ENCODE measurements at places on chromosomes 16 and 17.

DNA sequence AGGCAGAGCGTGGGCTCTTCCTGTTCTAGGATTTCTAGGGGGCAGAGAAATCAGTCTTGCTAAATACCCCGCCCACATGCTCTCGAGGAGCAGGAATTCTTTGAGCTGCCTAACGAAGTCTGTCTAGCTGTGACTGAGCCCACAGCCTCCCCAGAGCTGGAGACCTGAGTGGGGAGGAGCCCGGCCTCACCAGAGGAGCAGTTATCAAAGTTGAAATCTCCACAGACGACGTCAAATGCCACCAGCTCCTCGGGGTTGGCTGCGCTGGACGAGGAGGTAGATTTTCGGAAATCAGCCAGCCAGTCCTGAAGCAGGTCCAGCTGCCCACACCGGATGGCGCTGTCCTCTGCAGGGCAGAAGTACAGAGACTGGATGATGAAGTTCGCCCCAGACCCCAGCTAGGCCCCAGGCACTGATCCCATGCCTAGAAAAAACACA lies 53.8 kb downstream of the PRMT7 start:
- no peak for DNase-seq

DNA sequence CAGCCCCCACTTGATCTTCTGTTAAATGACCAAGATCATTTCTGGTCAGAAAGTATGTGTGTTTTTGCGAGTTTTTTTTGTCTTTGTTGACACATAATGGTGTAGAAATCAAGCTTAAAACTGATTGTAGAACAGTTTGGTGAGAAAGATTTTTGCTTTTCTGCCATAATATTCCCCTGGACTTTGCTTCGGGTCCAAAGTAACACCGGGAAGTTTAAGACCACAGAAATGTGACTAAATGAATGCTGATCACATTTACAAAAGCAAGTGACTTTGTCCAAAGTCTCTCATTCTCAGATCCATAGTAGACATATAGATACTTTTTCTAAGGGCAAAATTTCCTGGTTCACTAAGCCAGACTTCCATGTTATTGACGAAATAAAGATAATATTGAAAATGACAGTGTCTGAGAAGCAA lies 2.6 kb downstream of the FAM20A start:
- DNase-seq, result no peak

DNA sequence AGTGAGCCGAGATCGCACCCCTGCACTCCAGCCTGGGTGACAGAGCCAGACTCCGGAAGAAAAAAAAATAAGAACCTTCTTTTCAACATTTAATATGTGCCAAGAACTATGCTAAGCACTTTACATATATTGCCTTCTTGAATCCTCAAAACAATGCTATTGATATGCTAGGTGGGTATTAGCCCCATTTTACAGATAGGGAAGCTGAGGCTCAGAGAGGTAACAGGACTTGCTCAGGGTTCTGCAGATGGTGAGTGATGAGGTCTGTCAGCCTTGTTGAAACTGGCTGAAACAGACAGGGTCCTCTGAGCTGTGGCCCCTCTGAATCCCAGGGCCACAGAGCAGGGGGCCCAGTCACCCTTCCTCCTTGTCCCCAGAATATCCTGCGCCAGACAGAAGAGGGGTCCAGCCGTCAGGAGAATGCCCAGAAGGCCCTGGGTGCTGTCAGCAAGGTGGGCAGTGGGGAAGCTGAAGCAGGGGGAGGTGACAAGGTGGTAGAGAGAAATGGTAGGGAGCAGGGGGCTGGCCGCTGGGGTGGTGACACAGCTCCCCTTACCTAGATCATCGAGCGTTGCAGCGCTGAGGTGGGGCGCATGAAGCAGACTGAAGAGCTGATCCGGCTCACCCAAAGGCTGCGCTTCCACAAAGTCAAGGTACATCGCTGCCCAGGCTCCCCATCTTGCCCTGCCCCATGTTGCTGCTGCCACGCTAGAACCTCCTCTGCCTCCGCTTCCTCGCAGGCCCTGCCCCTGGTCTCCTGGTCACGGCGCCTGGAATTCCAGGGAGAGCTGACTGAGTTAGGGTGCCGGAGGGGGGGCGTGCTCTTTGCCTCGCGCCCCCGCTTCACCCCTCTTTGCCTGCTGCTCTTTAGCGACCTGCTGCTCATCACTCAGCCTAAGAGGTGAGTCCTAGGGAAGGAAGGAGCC lies 8.2 kb downstream of the ARHGEF15 start:
- no peak for DNase-seq

DNA sequence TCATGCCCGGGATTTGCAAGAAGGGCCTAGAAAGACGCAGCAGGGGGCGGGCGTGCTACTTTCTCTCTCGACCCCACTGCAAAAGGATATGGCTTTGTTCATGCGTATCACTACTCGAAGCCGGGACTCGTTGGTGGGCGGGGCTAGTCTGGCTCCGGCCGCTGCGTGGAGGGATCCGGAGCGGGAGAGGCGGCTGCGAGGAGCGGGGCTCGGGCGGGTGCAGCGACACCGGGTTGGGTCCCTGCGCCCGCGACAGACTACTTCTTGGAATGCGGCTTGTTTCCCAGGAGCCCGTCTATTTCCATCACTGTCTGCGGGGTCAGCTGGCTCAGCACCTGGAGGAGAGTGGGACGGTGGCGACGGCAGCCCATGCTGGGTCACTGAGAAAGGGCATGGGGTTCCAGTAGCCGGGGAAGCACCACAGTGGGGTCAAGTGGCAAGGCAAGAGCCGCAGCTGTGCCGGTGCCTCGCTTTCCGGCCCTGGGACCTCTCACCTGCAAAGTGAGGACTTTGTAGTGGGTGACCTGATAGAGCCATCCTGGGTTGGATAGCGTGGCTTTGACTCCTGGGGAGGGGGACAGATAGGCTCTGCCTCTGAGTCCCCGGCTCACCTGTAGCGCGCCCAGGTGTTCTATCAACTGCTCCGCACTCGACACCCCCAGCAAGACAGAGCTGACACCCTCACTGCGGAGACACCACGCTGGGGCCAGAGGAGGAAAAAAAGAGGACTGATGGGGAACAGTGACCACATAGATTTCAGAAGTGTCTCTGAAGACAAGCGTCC lies 6.6 kb downstream of the KCNAB3 start:
- peak; percentile 86 for DNase-seq

DNA sequence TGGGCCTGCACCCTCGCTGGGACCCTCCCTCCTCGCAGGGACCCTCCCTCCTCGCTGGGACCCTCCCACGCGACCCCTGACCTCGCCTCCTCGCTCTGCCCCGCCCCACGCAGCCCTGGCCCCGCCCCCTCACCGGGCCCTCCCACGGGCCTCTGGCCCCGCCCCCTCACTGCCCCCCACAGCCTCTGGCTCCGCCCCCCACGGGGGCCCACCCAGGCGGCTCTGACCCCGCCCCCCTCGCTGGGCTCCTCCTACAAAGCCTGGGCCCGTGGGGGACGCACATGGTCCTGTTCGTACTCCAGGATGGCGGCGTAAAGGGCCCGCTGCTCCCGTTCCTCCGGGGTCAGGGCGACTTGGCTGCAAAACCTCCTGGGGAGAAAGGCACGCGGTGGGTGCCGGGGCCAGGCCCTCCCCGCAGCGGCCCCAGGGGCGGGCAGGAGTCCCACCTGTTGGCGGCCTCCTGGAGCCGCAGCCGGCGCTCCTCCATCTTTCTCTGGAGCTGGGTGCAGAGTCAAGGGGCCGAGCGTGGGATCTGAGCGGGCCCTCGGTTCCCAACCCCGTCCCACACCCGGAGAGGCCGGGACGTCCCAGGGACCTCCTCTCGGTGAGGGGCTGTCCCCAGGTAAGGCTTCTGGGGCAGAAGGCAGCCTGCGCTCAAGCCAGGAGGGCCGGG lies 9.0 kb downstream of the VPS9D1 start:
- peak; percentile 51 for DNase-seq

- DNase-seq, result no peak
These were observed 634.8 kb downstream of the KCNJ2 start for GRCh38 chr17:70804161-70804560.

DNA sequence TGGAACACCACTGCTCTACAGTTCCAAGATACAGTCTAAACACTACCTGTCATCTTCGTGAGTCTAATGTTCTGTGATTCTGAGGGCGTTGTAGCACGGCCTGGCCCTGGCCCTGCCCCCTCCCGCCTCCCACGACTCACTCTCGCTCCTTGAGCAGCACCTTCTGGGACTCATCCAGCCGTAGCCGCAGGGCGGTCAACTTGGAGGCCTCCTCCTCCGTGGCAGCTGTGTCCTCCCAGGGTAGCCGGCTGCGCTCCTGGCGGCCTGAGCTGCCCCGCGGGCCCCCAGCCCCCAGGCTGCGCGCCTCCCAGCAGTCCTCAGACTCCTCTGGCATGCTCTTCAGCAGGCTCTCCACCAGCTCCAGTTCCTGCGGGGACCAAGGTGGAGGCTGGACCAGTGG lies 10.6 kb downstream of the CCDC102A start:
- DNase-seq, result no peak

DNA sequence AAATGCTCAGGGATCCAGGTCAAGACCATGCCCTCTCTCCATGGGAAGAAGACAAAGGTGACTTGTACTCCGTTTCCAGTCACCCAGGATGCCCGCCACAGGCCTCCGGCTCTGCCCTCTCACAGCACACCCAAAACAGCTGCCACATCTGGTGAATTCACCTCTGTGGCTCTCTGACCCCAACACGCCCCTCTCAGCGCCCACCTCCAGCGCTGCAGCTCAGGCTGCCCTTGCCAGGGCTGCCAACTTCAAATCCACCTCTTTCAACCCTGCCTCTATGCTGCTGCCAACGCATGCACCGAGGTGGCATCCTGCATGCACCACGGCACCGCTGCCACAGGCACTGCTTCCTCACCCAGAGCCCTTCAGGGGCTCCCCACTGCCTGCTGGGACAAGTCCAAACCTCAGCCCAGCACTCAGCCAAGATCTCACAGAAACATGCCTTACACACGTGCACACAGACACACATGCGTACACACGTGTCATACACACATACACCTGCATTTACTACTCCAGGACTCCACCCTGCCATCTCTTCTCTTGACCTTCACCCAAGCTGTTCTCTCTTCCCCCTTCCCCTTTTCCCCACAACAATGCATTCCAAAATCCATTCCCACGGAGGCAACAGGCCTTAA lies 7.5 kb downstream of the HID1 start:
- DNase-seq, result no peak

- DNase-seq, result no peak
These were observed 56.7 kb upstream of the NOG start for GRCh38 chr17:56536766-56537165.

DNA sequence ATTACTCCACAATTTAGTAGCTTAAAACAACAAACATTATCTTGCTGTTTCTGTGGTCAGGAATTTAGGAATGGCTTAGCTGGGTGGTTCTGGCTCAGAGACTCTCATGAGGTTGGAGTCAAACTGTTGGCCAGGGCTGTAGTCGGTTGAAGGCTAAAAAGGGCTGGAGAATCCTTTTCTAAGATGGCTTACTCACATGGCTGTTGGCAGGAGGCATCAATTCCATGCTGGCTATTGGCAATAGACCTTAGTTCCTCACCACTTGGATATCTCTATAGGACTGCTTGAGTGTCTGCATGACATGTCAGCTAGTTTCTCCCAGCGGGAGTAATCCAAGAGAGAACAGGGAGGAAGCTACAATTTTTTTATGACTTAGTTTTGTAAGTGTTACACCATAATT lies 6.6 kb upstream of the EFCAB13 start:
- no peak for DNase-seq

DNA sequence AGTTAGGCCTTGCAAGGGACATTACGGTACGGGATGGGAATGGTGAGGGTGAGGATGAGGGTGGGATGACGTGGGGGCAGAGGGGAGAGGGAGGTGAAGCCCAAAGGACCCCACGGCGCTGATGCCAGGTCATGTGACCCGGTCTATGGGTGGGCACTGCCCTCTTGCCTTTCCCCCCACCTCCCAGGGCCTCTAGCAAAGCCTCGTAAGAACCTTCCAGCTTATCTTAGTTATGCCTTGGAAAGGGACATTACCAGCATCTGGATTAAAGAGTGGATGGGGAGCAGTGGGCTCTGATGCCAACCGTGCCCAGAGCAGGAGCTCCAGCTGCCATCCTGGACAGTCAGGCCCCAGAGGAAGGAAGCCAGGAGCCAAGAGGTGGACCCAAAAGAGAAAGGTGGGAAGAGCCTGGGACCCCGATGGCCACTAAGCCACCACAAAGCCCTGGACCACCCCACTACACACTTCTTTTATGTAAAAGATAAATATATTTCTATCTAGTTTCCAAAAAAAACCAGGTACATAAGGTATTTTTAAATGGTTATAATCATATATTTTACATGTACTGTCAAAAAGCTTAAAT lies 40.9 kb downstream of the TK2 start:
- no peak for DNase-seq

DNA sequence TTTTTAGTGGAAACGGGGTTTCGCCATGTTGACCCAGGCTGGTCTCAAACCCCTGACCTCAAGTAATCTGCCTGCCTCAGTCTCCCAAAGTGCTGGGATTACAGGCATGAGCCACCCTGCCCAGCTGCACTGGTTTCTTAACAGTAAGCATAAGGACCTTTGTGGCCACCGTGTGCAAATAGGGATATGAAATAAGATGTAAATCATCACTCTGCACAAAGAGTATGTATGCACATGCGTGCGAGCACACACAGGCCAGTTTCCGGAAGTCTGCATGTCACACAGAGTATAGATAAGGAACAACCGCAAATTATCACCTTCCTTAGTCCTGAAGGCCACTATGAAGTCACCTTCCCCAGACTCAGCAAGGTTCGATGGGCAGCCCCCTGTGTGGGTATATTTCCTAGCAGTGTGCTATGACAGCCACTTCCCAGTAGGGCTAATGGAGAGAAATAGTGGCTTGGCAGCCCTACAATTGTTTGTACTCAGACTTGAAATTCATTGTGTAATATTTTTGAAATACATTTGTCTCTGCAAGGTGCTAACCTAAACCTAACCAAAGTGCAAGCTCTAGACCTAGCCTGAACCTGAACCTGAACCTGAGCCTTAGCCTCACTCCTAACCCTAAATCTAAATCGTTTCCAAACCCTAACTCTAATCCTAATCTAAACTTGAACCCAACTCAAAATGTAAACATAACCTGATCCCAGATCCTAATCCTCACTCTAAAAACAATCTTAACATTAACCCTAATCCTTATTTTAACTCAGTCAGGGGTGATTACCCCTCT lies 48.4 kb upstream of the SKAP1 start:
- peak; percentile 61 for DNase-seq

All from CD4-positive, alpha-beta T cell treated with Interleukin-15 for 4 hours (primary cell).